ENCODE measurements at places on chromosomes 2 and 18. TPM values are rescaled to one million over a fixed set of nuclear protein-coding genes. Genes with fewer than 3 reads are reported as not detected.

Gene COL5A2
- 385 TPM for total RNA-seq

Gene OR6B2
- total RNA-seq: not detected

Gene WIPF1
- 33.0 TPM for total RNA-seq

Gene SLC20A1
- 190 TPM for total RNA-seq

GRCh38 chr18:76323891-76324290, 171.2 kb downstream of the ZNF516 start:
- no peak for DNase-seq

DNA sequence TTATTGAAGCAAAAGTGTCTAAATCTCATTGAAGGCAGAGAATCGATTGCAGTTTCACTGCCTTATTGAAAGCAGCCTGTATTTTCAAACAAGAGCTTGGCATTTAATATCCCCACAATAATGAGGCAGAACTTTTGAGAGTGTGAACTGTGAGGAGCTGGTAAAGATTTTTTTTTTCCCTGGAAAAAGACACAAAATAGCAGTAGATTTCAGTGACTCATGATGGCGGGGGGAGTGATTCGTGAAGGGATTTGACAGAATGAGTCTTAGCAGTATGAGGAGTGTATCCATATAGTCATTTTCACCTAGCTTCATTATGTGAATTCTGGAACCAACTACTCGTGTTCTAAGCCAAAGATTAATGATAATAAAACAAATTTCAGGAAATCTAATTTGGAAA, 242.9 kb downstream of the ARL6IP6 start:
- no peak for DNase-seq

DNA sequence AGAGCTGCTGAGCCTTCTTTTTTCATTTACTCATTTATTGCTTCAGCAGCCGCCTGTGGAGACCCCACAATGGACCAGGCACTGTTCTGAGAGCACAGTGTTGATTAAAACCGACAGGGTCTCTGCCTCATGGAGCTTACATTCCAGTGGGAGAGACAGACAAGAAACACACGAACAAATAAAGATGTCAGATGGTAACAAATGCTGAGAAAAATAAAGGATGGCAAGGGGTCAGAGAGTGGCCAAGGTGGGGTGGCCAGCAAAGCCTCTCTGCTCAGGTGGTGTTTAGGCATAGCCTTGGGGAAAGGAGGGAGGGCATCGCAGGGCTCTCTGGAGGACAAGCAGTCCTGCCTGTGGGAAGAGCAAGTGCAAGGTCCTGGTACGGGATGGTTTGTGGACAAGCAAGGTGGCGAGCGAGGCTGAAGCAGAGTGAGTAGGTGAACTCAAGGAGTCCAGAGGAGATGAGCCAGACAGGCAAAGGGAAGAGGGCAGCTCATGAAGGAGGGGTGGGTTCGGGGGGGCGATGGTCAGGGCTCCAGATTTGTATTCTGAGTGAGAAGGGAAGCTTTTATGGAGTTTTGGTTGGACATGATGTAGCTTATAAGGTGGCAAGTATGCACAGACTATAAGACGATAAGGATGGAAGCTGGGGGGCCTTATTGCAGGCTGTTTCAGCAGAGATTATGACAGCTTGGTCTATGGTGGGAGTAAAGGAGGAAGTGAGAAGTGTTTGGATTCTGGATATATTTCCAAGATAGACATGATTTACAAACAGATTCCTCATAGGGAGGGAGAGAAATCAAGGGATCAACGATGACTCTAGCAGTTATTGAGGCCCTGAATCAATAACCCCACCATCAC, 8.8 kb upstream of the ITGB6 start:
- no peak for DNase-seq

DNA sequence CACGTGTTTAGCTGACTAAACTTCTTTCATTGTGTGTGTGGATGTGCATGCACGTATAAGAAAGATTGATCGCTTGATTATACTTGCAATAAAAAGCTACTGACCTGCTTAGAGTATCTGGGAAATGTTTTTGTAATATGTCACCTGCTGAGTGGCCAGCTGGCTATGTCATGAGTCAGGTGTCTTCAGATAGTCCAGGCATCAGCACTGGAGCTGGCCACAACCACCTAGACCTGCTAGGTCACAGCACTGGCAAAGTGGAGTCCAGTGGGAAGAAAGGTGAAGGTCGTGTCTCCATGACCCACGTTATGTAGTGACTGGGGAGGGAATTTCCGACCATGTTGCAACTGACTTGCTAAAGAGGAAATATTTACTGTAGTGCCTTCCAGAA, 147.0 kb downstream of the ESCO1 start:
- peak; percentile 27 for DNase-seq

GRCh38 chr2:72895759-72896281, 8.6 kb downstream of the SPR start:
- DNase-seq: peak; percentile 50

DNA sequence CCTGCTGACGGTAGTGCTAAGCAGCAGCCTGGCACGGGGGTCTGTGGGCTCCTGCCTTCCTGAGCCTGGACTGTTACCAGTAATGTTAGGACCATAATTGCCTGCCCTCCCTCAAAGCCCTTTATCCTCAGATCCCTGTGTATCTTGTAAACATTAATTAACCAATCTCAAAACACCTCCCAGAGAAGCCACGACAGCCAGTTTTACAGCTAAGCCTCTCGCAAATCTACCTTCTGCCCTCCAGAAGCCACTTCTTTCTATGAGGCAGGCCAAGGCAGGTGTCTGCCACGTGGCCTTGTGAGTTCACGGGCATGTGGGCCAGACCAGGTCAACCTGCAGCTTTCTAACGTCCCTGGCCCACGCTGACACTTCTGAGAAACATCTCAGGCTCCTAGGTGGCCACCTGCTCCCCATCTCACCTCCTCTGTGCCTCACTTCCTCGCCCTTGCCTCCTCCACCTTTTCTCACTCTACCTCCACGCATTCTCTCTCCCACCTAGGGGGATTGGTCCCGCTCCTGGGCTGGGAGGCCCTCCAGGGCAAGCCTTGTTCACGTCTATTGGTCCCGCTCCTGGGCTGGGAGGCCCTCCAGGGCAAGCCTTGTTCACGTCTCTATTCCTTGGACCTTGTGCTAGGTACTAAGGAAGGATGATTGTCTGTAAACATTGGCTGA, 64.3 kb downstream of the EDAR start:
- no peak for DNase-seq

- no peak for DNase-seq
Measured at GRCh38 chr18:7070466-7070865, 47.1 kb downstream of the LAMA1 start.
